CD8-positive, alpha-beta memory T cell (primary cell): ENCODE measurements at places on chromosomes 6 and 20. TPM values are rescaled to one million over a fixed set of nuclear protein-coding genes. Genes with fewer than 3 reads are reported as not detected.

- no peak for DNase-seq
Observed at GRCh38 chr6:4358414-4359107, 223.2 kb upstream of the ECI2 start.

DNA sequence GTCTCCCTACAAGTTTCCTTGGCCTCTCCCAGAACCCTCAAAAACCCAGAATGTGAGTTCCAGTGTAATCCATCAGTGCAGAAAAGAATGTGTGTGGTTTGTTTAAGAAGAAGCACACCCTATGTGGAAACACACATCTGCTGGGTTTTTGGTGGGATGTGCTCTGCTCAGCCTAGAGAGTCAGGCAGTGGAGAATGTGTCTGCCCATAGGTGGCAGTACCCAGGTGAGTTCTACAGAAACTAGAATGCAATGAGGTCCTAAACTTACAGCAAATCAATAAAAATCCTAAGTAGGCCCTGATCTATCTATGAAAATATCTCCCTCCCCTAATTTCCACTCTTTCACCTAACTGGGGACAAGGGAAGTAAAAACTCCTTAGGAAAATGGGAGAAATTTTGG, 437.3 kb downstream of the DHX35 start:
- DNase-seq: no peak

ULBP3 gene
- 2.2 TPM for polyA plus RNA-seq

RNF39 gene
- 0.17 TPM for polyA plus RNA-seq
